CD4-positive, alpha-beta T cell treated with Interleukin-15 for 4 hours (primary cell): ENCODE measurements at places on chromosomes 4 and X.

GRCh38 chr4:95198961-95199360 is 349.8 kb downstream of the UNC5C start:
- no peak for DNase-seq

DNA sequence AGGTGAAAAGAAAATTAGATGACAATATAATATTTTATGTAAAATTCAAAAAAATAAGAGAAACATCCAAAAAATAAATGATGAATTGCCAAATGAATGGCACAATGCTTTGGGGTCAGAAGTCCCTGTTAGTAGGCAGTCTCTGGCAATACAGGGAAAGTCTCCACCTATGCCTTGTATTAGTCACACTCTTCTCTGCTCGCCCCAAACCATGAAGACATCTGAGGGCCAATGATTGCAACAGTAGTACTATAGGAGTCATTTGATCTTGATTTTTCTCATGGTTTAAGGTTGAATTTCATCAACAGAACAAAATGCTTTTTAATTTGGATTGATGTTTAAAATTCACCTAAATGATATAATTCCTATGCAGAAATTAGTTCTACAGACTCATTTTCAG is 3.9 kb upstream of the PRSS12 start:
- DNase-seq = no peak

GRCh38 chr4:159910721-159911120 is 807.8 kb downstream of the RAPGEF2 start:
- no peak for DNase-seq

DNA sequence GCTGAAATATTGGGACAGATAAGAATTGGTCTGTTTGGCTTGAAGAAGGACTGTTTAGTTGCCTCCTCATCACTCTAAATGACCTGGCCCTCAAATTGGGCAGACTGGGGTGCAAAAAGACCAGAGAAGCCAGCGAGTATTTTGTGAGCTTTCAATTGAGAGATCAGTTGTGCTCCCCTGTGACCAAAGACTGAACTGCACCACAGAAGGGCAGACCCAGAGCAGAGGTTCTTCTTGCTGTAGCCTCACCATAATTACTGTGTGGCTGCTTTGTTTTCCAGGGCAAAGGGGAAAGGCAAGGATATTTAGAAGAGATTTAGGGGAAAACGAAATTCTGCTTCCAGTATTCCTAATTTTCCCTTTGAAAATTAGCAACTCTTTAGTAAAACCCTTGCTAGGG is 104.0 kb upstream of the MBNL3 start:
- no peak for DNase-seq

DNA sequence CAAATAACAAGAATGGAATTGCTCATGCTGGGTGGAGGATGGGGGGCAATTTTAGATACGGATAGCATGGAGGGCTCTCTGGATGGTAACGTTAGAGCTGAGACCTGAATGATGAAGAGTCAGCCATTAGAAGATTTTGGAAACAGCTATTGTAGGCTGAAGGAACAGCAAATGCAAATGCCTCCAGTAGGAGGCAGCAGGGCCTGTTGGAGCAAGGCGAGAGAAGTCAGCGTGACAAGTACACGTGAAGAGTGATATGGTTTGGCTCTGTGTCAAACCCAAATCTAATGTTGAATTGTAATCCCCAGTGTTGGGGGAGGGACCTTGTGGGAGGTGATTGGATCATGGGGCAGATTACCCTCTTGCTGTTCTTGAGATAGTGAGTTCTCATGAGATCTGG is 59.3 kb upstream of the SOD3 start:
- no peak for DNase-seq

DNA sequence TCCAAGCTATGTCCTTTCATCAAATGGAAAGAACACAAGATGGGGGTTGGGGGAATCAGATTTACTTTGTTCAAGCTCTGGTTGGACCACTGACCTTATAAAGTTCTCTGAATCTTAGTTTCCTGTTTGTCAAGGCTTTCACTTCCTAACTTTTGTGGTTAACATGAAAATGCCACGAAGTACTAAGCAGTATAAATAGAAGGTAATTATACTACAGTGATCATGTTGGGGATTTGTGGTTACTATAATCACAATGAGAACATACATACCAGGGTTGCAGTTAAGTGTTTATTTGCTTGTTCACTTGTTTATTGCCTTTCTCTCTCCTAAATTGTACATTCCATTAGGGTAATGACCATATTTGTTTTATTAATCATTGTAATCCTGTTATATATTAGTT is 53.2 kb downstream of the SPRY1 start:
- DNase-seq = no peak

DNA sequence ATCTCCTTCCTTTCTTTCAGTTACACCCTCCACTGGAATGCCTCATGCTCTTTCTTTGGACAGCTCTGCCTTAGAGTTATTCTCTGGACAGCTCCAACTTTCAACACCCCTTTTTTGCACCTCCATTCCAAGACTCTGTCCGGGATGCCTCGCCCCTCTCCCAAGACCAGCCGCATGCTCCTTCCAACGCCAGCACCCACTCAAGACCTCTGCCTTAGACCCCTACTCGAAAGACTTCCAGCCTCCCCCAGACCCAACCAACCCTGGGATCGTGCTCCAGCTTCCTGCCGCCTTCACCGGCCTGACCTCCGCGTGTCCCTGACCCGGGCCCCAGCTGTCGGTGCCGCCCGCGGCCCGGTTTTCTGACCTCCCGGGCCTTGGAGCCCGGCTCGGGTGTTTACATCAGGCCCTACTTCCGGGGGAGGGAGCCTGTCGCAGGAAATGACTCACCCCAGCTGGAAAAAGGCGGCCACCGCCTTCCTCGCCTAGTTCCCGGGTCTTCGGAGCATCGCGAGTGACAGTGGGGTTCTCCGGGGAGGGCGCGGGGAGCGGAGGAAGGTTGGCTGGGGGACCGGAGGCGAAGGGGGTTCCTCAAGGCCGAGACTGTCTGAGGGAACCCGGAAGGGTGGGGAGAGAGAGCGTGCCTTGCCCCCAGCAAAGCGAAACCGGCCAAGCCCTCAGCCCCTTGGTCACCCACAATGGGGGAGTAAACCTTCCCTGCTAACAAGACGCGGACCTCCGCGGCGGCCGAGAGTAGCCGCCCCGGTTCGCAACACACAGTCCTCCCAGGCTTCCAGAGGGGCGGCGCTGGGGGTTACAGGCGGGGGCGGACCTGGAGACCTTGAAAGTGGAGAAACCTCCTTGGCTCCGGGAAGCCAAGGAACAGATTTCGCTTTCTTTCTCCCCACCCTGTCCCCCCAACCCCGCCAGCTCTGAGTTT is at the start of gene WDR45:
Gene WDR45, minus strand, starts transcription at position 399 of the 940 bp plus-strand sequence. CDS start 1,792 bp downstream, outside the sequence.
- DNase-seq = peak; percentile 75

- peak; percentile 34 for DNase-seq
Observed at GRCh38 chr4:47032405-47033106, 1.2 kb downstream of the GABRB1 start.

DNA sequence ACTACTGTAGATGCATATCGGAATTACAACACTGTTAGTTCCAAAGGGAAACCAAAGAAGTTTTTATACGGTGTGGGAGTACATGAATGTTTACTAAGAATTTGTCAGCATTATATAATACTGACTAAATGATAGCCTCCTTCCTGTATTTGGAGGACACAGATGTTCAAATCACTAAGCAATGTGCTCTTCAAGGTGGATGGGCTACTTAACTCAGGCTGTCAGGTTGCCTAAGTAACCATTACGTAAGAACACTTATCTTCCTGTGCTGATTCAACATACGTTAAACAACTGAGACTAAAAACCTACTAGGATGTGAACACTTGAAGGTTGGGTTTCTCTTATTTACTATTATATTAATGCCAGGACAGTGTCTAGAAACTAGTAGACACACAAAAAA is 81.9 kb upstream of the HPGD start:
- DNase-seq = no peak

DNA sequence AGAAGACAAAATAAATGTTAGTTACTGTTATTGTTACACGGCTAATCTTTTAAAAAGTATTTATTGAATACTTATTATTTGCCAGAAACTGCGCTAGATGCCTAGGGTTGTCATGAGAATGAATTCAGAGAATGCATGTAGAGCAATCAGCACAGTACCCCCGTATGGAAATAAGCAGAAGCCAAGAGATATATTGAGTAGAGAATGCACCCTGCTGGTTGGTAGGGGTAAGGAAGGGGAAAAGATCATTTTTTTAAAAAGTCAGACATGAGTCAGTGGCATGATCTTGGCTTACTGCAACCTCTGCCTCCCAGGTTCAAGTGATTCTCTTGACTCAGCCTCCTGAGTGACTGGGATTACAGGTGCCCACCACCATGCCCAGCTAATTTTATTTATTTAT is 13.1 kb upstream of the DRP2 start:
- DNase-seq = peak; percentile 3

- no peak for DNase-seq
Observed at GRCh38 chr4:7291372-7292114, 99.2 kb downstream of the SORCS2 start.

GRCh38 chr4:55117511-55117910 is 7.9 kb downstream of the KDR start:
- no peak for DNase-seq

DNA sequence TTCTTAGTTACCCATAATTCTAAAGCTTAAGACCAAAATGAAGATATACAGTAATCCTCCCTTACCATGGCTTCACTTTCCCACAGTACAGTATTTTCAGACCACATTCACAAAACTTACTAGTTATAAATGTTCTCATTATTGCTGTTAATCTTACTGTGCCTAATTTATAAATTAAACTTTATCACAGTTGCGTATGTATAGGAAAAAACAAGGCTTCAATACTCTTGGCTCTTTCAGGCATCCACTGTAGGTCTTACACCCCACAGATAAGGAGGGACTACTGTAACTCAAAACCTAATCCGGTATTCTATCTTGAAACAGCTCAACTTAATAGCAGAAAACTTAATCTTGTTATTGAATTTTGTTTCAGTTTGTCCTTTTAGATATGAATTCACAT is 3.6 kb downstream of the HMGB2 start:
- DNase-seq = no peak

- no peak for DNase-seq
Observed at GRCh38 chr4:126611900-126612299, 1020.9 kb upstream of the INTU start.
